ENCODE measurements at places on chromosomes 2 and 18. TPM values are rescaled to one million over a fixed set of nuclear protein-coding genes. Genes with fewer than 3 reads are reported as not detected.
A peak's percentile ranks its signal among the peaks of the same experiment; 100 is the strongest.

- peak; percentile 20 for DNase-seq
These were observed 34.6 kb downstream of the TGFBRAP1 start for GRCh38 chr2:105294844-105295481.

DNA sequence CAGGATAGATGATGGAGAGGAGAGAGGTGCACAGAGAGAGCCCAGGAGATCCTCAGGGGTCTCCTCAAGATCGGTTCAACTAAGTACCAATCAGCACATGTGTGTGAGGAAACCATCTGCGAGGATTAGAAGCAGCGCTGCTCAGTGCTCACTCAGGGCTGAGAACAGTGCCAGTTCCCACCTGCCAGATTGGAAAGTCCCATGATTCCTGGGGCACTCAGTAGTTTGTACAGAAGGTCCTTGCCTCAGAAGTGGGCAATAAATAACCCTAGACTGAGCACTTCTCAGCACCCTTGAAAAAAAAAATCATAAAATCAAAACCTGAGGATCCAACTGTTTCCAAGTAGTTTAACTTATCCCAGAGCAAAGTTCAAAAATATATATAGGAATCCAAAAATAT, 53.8 kb downstream of the SEMA4F start:
- no peak for DNase-seq

DNA sequence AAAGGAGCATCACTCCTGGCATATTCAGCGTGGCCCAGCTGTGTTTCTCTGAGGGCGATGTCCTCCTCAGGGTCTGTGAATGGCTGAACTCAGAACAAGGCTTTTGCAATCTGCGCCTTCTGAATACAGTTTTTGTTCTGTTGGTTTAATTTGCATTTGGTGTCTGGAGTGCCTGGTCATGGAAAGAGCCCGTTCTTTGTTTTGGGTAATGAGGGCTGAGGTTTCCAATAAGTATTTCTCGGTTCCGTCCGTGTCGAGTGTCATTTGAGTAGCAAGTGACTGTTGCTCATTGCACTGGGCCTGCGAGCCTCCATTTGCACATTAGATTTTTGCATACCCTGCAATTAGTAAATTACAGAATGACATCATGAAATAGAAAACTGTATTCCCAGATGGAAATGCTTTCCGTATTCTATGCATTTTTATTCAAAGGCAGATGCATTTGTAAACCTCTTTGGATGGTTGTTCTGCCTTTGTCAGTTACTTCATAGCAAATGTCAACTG, 57.3 kb downstream of the NEDD4L start:
- DNase-seq: no peak

DNA sequence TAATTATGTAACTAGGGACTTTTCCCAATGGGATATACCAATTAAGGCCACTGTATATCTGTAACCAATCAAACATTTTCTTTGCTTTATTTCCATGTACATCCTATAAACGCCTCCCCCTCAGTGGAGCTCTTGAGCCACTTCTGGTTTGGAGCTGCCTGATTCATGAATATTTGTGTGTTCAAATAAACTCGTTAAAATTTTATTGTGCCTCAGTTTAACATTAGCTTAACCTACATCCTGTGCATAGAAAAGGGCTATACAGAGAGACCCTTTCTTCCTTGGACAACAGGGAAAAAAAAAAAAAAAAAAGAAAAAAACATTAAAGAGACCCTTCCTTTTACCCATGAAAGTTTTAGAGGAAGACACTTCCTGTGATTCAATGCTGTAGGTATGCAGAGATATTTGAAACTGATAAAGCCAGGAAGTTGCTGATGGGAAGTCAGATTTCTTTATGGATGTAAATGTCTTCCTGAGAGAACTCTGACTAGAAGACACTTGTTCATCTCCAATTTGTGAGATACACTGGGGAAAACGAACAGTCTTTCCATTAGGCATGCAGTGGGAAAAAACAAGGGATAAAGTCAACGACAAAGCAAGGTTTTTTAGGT, 614.6 kb upstream of the SOX11 start:
- no peak for DNase-seq

The DNER gene
- total RNA-seq: 0.07 TPM

GRCh38 chr2:239275044-239275685, 125.7 kb downstream of the HDAC4 start:
- DNase-seq: peak; percentile 57

The KCNF1 gene
- total RNA-seq: 0.04 TPM

GRCh38 chr2:115389024-115389423, 946.6 kb downstream of the DPP10 start:
- DNase-seq: no peak

DNA sequence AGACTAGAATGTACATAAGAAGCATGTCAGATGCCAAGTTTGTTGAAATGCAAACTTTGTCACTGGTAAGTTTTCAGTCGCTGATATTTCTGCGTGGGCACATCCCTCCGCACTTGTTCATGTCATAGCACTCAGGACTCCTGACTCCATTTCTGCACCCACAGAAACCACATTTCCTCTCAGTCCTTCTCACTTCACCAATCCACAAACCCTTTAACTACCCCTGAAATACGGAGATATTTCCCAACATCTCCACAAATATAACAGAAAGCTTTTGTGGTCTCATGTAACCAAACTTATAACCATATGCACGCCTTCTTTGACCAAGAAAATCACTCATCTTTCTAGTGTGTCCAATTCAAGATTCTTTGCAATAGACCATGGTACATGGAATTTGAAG, 276.9 kb upstream of the ERBB4 start:
- no peak for DNase-seq

The MATN3 gene
- total RNA-seq: 0.95 TPM

GRCh38 chr2:208074610-208075356, 49.5 kb upstream of the PLEKHM3 start:
- no peak for DNase-seq

All from pulmonary artery endothelial cell (primary cell).